ENCODE measurements at places on chromosomes 2 and 18. TPM values are rescaled to one million over a fixed set of nuclear protein-coding genes. Genes with fewer than 3 reads are reported as not detected.

Gene ORMDL1
- total RNA-seq, result 45.6 TPM

Gene RUFY4
- total RNA-seq, result not detected

Gene MROH2A
- total RNA-seq, result 2.1 TPM

Gene MRPL33
- 114 TPM for total RNA-seq

Gene ITGA4
- total RNA-seq, result 6.1 TPM

DNA sequence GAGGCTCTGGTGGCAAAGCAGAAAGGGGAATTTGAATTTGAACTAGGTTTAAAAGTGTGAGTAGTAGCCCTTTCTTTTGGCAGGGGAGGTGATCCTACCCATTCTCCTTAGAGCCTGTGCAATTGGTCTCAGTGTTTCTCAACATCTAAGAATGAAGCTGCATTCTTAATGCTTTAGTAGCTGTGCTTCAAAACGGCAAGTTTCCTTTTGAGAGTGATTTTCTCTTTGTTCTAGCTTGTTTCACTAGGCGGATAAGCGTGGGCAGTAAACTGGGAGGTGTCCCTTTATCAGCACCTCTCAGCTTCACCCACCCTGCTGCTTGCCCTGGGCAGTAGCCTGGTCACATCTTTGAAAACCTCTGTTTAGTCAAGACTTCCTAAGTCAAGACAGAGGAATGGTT, 6.7 kb downstream of the CRIM1 start:
- no peak for DNase-seq

- DNase-seq, result no peak
These were observed 10.3 kb downstream of the PTPRN start for GRCh38 chr2:219298759-219299371.

- no peak for DNase-seq
These were observed 129.9 kb downstream of the ZBTB7C start for GRCh38 chr18:48279312-48279711.

DNA sequence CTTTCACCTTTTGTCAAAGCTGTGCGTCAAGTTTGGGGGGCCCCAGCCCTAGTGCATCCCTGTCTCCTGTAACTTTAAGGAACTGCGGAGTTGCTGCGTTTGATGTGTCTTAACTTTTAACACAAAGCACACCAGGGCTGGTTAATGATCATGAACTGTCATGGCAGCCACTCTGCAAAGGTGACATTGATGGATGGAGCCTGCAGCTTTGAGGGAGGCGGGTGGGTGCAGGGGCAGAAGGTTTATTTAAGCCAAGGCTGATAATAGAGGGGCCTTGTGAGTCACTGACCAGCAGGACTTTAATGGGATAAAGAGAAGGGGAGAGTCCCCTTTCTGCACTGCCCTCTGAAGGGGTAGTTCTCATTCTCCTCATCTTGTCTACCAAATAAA, 190.2 kb upstream of the GATA6 start:
- no peak for DNase-seq

- no peak for DNase-seq
These were observed 110.2 kb downstream of the CTAGE1 start for GRCh38 chr18:22307528-22307927.

- no peak for DNase-seq
These were observed 25.9 kb downstream of the CCDC85A start for GRCh38 chr2:56209701-56210100.

DNA sequence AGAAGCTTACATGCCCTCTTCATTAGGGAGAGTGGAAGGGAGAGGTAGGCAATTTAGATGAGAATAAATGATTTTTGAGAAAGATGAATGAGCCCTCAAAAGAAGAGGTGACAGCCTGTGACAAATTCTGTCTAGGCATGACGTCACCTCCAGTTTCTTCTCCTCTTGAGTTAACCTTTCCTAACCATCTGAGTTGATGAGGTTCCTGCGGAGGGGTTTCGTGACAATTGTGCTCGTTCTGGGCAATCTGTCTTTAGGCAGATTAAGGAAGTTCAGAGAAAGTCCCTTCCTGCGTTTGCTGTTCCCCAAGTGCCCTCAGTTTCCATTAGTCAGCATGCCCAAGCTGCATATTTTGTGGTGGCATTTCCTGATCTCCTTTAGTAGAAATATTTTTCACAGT, 640.2 kb upstream of the SYT4 start:
- DNase-seq, result no peak

DNA sequence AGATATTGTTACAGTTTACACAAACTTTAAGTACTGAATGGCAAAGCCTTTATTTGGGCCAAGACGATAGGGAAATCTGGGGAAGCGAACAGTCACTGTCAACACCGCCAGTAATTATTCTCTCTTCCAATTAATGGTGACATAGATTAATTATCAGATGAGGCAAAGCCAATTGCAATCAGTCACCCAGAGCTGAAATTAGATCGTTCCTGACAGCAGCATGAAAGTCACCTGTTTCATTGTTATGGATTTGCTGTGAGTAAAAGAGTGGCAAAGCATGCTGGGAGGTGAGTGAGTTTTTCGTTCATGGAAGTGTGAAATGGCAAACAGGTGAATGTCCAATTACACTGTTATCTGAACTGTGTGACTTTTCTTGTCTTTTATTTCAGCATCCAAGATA, 164.8 kb upstream of the KLHL14 start:
- no peak for DNase-seq

All from esophagus squamous epithelium (tissue), 5 donors.